Activated CD4-positive, alpha-beta T cell treated with anti-CD3 and anti-CD28 coated beads, Interleukin-2, amount 10 ng/mL, durations not matched to agents 7 days and 5 days (primary cell): ENCODE measurements at places on chromosomes 3 and 15. TPM values are rescaled to one million over a fixed set of nuclear protein-coding genes. Genes with fewer than 3 reads are reported as not detected.
A peak's percentile ranks its signal among the peaks of the same experiment; 100 is the strongest.

TAGLN3 gene
- total RNA-seq = 0.33 TPM

MYRIP gene
- not detected for total RNA-seq

- DNase-seq = no peak
Observed at GRCh38 chr15:98799461-98800390, 151.4 kb downstream of the IGF1R start.

DNA sequence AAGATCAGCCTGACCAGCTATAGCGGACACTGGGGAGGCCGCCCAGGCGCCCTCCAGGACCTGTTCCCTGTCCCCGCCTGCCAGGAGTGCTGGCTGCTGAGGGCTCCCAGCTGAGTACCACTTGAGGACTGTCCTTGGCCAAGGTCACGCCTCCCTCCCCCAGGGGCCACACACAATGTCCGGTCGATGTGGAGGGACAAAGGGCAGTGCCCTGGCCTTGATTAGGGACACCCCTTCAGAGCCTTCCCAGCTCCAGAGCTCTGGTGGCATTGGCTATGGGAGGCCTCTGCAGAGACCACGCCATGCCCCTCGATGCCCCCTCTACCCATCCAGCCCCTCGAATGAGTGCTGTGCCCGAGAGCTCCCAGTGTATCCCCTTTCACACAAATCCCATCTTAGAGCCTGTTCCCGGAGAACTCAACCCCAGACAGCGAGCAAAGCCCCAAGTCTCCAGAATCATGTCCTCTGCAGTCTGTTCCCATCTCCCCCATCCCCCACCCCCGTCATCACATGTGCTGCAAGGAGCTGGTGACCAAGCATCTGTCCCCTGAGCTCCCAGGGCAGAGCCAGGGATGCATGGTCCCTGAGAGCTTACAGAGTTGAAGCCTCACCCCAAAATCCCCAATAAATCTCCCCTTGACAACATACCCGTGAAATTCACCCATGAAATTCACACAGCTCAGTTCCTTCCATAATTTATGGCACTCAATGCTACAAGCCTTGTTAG lies 158.9 kb downstream of the NUP210 start:
- DNase-seq = no peak

GRCh38 chr3:129576514-129577352 lies 29.7 kb downstream of the PLXND1 start:
- DNase-seq = peak; percentile 56
